ENCODE measurements at places on chromosomes 2 and 18.

DNA sequence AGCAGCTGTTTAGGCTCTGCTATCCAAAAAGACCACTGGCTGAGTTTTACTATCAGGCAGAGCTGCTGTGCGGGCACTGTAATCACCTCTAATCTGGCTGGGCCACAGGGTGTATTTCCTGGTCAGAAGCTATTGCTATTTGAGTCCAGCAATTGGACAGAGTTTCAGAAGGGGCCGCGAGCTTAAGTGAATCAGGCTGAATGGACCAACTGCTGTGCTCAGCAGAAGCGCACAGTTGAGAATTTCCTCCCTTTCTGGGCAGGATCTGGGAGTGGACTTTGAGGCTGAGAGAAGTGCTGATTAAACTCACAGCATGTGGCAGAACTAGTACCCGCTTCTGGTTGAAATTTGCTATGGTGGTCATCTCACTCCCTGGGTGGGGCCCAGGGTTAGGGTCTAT lies 251.8 kb downstream of the INSIG2 start:
- no peak for DNase-seq

DNA sequence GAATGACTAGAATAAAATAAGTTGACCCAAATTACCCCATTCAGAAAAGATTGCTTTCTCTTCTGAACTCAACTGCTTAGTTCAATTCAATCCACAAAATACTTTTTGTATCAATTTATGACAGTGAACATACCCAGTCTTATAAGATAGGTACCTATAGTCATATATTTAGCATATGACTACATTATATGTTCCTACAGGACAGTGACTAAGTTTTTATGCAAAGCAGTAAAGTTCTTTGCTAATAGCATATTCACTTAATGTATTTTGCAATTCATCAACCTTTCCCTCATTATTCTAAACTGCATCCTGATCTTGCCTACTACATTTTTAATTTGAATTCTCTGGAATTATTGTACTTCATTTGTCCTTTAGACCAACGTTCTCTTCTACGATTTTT lies 30.3 kb upstream of the C2orf15 start:
- DNase-seq, result no peak

DNA sequence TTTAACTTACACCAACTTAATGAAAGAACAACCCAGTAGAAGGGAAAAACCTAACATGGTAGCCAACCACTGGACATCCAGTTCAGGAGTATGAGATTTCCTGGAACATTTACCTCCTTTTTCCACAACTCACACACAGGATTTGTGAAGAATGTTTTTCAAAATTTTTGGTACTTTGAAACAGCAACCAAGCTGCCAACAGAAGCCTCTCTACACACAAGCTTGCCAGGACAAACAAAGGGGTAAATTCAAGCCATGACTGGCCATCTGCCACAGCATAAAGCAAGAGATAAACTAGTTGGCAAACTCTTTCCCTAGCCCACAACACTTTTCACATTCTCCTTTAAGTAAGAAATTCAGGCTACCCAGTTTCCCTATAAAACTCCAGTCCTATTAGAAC lies 21.4 kb downstream of the MGAT4A start:
- no peak for DNase-seq

DNA sequence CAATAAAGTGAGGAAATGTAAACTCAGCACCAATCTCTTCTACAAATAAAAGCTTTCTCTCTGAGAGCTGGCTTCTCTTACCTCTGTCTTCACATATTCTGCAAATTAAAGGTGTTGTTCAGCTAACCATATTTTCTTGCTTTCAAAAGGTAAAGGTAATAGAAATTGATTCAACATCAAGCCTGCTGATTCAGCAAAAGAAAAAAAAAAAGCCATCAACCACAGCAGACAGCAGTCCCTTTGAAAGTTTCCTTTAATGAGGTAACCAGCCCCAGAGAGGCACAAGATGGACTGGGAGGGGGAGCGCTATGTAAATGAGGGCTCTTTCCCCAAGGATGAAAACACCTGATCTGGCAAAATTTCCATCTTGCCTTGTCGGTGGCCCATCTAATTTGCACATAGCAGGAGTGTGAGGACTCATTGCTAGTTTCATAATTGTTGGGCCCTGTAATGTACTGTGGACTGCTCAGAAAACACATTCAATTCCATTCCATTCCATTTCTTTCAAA lies 154.9 kb upstream of the SOX11 start:
- no peak for DNase-seq

GRCh38 chr2:173602153-173602795 lies 247.6 kb downstream of the CDCA7 start:
- no peak for DNase-seq

- DNase-seq, result no peak
Measured at GRCh38 chr2:3291113-3291512, 86.5 kb downstream of the EIPR1 start.

GRCh38 chr2:142914507-142915313 lies 37.2 kb downstream of the KYNU start:
- no peak for DNase-seq

- no peak for DNase-seq
Measured at GRCh38 chr2:23824777-23825212, 102.1 kb downstream of the ATAD2B start.

GRCh38 chr2:39736640-39737039 lies 42.4 kb downstream of the THUMPD2 start:
- DNase-seq, result no peak

- DNase-seq, result no peak
Measured at GRCh38 chr2:54030396-54030741, 59.6 kb upstream of the PSME4 start.

GRCh38 chr2:6127718-6128117 lies 435.5 kb downstream of the SOX11 start:
- DNase-seq, result no peak

DNA sequence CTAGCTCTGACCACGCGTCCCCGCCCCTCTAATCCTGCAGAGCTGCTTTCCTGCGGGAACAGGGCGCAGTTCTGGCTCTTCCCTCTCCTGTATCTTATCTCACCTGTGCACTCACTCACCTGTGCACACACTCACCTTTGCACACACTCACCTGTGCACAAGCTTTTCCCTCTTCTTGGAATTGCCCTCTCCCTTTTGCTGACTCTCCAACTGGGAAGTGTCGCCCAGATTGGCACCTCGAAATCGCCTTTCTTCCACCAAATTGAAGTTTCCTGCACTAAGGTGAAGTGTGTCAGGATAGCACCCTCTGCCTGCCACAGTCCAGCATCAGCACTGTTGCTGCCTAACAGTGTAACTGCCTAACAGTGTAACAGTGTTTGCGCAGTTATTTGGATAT lies 566 bp upstream of the CMPK2 start:
- no peak for DNase-seq

DNA sequence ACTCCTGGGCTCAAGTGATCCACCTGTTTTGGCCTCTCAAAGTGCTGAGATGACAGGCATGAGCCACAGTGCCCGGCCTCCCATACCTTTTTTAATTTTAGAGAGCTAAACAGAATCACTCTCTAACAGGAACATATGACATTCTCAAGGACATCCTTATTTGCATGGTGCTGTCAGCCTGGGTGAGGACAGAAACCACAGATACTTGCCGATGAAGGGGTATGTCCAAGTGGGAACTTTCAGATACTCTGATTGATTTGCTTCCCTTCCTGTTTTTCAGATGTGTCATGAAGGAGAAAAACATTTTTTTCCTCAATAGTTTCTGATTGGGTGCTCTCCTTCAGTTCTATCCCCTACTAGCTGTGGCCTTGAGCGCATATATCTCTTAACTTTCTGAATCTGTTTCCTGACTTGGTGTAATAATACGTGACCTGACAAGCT lies 49.6 kb downstream of the MYO3B start:
- no peak for DNase-seq

DNA sequence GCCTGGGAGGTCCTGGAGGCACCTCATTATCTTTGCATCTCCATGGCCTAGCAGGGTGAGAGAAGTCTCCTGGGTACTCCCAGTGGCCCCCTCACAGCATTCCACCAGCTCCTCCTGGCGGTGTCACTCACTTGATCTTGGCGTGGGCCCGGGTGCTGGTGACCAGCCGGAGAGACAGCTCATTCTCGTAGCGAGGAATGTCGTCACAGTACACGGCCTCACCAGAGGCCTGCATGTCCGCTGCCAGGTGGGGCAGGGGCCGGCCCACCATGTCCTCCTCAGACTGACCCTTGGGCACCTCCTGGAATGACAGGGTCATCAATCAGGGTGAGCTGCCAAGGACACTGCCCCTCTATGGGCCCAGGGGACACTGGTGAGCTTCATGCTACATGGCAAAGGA lies 42.4 kb downstream of the XDH start:
- no peak for DNase-seq

- no peak for DNase-seq
Measured at GRCh38 chr2:138500592-138501424, 762 bp upstream of the SPOPL start.

DNA sequence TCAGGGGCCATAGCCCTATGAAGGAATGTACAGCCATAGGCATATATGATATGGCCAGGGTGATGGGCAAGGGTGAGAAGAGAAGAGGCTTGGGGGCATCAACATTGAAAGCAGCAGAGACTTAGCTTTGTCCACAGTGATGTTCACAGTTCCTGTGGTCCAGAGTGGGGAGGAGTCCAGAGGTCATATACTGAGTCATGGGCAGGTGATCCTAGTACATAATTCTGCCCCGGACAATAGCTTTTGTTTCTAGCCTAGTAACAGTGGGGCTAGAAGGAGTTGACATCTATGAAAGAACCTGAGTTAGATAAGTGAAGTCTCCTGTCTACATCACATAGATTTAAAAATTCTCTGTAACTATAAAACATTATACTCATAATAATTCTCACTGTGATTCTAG lies 496.3 kb upstream of the TNP1 start:
- no peak for DNase-seq

Measured in activated naive CD4-positive, alpha-beta T cell treated with anti-CD3 and anti-CD28 coated beads, Interleukin-2, amount 50 U/mL, for 72 hours (primary cell).